ENCODE measurements at places on chromosomes 16 and 17. TPM values are rescaled to one million over a fixed set of nuclear protein-coding genes. Genes with fewer than 3 reads are reported as not detected.
A peak's percentile ranks its signal among the peaks of the same experiment; 100 is the strongest.

- no peak for DNase-seq
Observed at GRCh38 chr17:41451154-41451728, 10.5 kb upstream of the KRT38 start.

DNA sequence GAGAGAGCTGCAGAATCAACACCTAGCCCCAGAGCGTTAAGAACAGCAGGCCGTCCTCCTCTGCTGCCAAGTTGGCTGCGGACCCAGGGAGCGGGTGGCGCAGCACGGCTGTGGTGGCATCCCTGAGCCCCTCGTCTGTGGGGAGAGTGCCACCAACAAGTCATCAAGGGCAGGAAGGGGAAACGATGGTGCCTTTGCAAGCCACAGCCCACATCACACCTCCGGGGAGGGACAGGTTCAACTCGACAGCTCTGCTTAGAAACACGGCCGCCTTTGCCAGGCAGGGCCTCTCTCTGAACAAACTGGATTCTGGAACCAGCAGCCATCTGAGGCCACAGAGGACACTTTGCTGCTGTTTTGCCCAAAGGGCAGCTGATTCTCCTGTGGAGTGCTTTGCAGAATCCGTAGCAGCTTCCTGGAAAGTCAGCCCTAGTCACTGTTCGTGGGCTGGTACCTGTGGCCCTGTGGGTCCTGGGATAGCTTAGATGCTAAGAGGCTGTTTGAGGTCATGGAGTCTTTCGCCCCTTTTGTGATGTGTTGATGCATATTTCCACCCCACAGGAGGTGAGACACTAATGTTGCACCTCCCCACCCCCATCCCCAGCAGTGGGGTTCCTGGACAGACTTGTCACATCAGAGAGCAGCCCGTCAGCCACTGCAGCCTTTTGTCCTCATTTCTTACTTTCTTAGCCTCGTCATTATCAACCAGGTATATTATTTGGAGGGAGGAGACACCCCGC is 270.6 kb downstream of the CPPED1 start:
- no peak for DNase-seq

PLLP gene
- 206 TPM for total RNA-seq

GRCh38 chr17:12457493-12457892 is 208.2 kb upstream of the MYOCD start:
- no peak for DNase-seq

MVD gene
- 126 TPM for total RNA-seq

DNA sequence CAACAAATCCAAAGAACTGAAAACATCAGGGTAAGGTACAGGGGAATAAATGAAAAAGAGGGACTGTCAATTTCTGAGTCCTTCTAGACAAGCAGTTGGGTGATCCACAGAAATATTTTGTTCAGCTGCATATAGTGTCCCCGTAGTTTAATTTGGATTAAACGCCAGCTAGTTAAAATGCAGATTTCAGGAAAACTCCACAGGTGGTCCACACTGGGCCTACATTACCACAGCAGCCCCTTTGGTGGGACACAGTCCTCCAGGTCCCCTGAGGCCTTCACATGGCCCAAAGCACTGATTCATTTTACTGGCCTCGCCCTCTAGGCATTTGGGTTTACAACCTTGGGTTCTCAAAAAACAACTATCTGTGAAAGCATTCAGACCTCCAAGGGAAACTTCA is 4.6 kb downstream of the ARHGAP17 start:
- DNase-seq = no peak

- DNase-seq = no peak
Observed at GRCh38 chr16:60811657-60812056, 1224.6 kb downstream of the CDH8 start.

EEF2KMT gene
- total RNA-seq = 9.8 TPM

PERCC1 gene
- total RNA-seq = not detected

DNA sequence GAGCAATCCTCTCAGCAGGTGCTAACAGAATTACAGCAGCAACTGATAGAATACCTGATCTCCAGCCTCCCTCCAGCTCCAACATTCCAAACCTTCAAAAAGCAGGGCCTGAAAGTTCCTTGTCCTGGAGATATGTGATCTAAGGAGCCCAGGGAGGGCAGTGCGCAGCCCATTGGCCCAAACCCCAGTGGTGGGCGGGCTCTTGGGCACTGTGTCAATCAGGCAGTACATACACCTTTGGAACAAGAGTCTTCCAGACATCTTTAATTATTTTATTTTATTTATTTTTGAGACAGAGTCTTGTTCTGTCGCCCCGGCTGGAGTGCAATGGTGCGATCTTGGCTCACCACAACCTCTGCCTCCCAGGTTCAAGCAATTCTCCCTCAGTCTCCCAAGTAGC is 24.2 kb downstream of the SLC12A3 start:
- no peak for DNase-seq

- peak; percentile 45 for DNase-seq
Observed at GRCh38 chr16:48366165-48367093, 18.8 kb downstream of the SIAH1 start.

GRCh38 chr17:27743281-27743885 is 56.9 kb downstream of the NOS2 start:
- DNase-seq = no peak

GRCh38 chr17:81238490-81238814 is 403 bp downstream of the TEPSIN start:
- DNase-seq = no peak

GRCh38 chr16:87973717-87974116 is 22.5 kb downstream of the BANP start:
- DNase-seq = no peak

SMIM36 gene
- not detected for total RNA-seq

- no peak for DNase-seq
Observed at GRCh38 chr16:84811529-84811928, 8.3 kb upstream of the CRISPLD2 start.

ANTKMT gene
- 54.7 TPM for total RNA-seq

DNA sequence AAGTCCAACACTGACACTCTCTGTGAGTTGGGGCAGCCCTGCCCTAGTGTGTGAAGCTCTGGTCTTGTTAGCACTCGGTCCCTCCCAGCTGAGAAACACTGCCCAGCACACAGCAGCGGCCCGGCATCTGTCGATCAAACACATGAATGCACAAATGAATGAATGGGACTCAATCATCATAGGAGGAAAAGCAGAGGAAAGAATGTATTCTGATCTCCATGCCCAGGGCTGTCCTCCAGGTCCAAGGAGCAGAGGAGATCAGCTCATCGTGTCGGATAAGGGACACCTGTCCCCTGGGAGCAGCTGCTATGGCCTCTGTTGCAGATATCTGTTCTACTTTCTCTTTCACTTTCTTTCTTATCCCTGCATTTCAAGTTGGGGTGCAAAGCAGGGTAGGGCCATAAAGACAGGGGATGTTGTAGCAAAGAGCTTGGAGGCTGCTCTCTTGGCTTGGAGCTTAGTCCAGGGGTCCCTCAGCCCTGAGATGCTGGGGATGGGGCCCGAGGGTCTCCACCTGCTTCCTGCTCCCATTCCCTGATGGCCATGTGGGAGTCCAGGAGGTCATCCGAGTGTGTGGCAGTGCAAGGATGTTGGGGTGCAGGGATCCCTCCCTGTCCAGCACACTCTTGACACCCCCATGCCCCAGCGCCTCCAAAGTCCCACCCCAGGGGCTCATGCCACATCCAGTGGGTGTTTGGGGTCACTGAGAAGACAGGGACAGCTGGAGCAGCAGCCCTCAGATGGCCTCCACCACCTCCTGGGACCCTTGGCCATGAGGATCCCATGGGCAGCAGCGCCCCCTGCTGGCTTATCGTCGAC is 88.2 kb downstream of the IRF8 start:
- DNase-seq = no peak

DNA sequence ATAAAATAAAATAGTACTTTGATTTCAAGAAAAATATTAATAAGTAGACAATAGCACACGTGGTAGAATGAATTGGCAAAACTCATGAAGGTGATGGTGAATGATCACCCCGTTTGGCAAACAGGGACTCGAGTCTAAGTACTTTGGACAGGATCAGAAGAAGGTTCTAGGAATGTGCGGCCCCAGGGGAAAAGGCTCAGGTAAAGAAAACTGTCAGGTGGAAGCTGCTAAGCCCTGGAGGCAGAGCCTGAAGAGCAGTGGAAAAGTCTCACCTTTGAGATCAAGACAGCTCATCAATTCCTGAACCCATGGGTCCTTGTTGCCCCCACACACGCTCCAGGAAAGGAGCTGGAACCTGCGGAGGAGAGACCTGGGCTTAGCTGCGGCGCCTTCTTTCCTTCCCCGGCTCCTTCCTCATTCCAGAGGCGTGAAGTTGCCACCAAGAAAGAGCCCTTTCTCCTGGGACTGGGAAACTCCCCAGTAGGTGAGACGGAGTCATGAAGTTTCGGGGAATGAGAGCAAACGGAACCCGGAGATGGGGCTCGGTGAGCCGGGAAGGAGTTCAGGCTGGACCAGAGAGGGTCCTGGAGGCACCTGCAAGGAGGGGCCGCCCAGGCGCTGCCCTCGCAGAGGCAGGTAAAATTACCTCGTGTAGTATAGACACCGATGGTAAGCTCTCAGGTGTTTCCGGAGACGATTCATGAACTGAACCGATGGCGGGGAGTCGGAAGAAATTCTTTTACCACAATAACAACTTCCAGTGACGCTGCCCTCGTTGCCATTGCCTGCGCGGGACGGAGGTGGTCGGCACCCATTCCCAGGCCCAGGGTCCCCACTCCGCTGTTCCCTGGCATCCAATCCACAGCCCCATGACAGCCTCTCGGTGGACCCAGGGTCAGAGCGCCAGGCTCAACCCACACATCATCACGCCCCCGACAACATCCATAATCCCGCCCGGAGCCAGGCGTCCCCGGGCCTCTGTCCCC is 1.2 kb upstream of the ZMYND15 start:
- DNase-seq = peak; percentile 45

- no peak for DNase-seq
Observed at GRCh38 chr17:17793378-17794214, 43.2 kb downstream of the SREBF1 start.

SNN gene
- total RNA-seq = 55.0 TPM

GRCh38 chr17:17176341-17176740 is 29.8 kb downstream of the PLD6 start:
- DNase-seq = no peak

DNA sequence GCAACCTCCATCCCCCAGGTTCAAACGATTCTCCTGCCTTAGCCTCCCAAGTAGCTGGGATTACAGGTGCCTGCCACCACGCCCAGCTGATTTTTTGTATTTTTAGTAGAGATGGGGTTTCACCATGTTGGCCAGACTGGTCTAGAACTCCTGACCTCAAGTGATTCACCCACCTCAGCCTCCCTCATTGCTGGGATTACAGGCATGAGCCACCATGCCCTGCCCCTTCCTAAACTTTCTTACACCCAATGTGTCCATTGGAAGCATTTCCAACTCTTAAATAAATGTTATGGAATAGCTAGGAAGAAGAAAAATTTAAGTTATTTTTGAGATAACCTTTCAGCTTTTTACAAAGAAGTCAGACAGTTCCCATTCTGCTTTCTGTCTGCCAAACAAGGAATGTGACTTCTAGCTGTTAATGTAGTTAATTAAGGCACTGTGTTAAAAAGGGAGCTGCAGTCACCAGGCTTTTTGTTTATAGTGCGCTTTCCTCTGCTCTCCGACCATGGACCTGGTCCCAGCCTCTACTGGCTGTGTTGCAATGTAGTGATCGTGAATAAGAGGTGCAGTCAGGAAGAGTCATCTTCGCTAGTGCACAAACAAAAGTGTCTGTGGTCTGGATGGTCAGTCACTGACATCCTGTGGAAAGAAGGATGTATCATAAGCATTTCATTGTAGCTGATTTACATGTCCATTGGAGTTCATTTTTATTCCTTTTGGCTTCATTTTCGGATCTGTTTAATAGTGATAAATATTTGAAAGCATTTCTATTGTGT is 39.7 kb downstream of the USP10 start:
- DNase-seq = no peak

- no peak for DNase-seq
Observed at GRCh38 chr16:66342294-66342900, 24.1 kb upstream of the CDH5 start.

DNA sequence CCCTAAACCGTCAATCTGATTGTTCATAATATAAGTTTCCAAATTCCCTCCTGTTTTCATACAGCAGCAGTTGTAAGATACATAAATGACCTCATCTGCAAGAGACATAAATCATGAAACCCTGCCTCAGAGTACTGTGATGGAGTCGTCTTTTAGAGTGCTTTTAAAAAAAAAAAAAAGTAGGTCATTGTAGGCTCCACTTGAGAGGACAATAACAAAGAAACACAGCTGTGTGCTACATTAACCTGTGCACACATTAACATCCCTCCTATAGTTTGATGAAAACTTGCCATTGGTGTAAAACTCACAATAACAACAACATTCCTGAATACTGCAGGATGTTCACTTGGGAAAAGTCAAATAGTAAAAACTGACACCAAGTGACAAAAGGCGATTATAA is 56.5 kb downstream of the XPO6 start:
- no peak for DNase-seq

GRCh38 chr16:87581857-87582215 is 20.5 kb upstream of the JPH3 start:
- DNase-seq = peak; percentile 86

PPL gene
- total RNA-seq = 62.2 TPM

DNA sequence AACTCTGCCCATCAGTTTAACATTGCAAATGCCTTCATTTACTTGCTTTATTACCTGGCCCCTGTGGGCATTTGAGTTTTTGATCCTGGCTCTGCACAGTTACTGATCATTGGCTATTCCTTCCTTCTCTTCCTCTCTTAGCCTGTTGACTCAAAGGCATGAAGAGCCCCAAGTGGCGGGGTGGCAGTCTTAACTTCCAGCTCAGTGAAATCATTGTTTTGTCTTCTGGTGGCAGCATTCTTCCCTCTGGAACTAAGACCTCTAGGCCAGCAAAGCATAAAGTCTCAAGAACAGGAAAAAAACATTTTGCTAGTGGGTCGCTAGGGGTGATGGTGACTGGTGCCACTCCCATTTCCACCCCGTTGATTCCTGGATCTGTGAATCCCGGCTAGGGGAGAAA is 52.3 kb upstream of the MRTFB start:
- DNase-seq = no peak

DNA sequence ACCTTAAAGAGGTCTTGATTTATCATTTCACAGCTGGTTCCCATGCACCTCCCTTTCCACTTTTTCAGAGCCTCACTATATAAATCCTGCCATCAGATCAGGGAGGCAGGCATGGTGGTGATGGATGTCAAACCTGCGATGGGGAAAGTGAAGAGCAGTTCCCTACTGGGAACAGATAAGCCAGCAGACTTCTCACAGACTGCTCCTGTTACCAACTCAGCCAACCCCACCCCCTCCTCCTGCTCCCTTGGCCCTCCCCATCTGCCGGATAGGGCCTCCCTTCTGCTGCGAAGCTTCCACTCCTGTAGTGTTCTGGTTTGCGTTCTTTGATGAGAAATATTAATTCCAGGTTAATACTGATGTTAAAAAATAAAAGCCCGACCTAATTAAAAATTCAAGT is 232.1 kb downstream of the STX8 start:
- no peak for DNase-seq
